Stimulated activated CD4-positive, alpha-beta T cell treated with anti-CD3 and anti-CD28 coated beads, Interleukin-12 subunit alpha, Interleukin-12 subunit beta, amount 100 ng/mL, for 24 hours (primary cell): ENCODE measurements at places on chromosomes 2 and 18.

GRCh38 chr2:54969940-54970338, 80.3 kb downstream of the RTN4 start:
- DNase-seq, result no peak

GRCh38 chr2:43116988-43117387, 109.4 kb downstream of the ZFP36L2 start:
- DNase-seq, result no peak

GRCh38 chr18:48456838-48457237, 47.7 kb upstream of the ZBTB7C start:
- DNase-seq, result no peak

- no peak for DNase-seq
Observed at GRCh38 chr2:168255866-168256265, 8.5 kb upstream of the STK39 start.

- no peak for DNase-seq
Observed at GRCh38 chr2:172806493-172806892, 70.8 kb downstream of the RAPGEF4 start.

DNA sequence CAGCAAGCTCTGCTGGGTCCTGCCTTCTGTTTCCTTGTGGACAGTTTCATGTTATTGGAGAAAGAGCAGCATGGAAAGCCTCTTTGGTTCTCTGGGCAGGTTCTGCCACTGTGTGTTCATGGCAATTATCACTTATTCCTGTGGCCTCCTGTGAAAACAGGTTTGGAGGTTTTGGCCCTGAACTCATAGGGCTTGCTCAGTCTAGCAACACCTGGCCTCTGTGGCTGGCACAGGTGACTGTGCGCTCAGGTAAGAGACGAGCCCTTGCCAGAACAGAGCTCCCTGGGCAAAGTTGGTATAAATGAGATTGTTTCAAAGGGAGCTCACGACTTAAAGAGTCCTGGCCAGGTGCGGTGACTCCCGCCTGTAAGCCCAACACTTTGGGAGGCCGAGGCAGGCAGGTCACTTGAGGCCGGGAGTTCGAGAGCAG, 5.7 kb downstream of the CEP68 start:
- DNase-seq, result no peak

DNA sequence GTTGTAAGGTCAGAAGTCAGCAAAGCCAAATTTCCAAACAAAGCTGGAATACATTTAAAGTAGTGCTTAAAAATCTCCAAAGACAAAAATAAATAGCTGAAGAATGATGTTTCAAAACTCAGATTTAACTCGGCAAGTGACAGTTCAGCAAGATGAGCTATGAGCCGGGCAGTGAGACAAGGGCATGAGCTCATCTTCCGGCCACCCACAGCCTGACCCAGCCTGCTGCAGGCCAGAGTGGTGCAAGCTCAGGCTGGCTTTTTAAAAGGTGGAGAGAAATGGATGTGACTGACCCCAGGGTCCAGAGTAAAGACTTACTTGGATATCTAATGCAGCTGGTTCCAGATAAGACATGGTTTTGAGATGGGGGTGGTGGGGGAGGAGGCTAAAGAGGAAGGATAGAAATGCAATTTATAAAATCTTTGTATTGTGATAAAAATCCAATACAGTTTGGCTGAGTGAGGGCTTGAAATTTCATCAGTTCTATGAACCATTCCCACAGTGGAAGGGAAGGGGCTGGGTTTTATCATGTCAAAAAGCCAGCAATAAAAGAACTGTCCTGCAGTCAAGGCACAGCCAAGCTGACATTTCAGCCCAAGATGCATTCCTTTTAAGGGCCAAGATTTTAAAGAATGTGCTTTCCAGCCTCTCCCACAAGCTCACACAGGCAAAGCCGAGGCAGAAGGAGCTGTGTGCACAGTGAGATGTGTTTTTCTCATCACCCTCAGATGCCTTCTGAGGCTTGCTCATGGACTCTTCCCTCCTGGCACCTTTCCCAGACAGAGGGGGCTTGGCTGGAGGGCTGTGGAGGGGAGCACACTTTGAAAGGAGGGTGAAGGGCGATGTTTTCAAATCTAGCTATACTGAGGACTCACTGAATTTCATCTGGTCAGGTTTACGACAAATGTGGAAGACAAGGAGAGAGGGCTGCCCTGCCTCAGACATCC, 97.9 kb upstream of the KLHL29 start:
- DNase-seq, result no peak
